ENCODE measurements at places on chromosomes 6 and 20. TPM values are rescaled to one million over a fixed set of nuclear protein-coding genes. Genes with fewer than 3 reads are reported as not detected.

- no peak for DNase-seq
- H3K27ac ChIP-seq = no peak overlapping the region
- no peak overlapping the region for H3K4me3 ChIP-seq
- no peaks in the 10 kb centered on the region for H3K36me3 ChIP-seq
- H3K4me1 ChIP-seq = no peaks in the 10 kb centered on the region
Measured at GRCh38 chr6:73382462-73383113, 12.0 kb upstream of the DDX43 start.

- no peak overlapping the region for H3K4me3 ChIP-seq
- DNase-seq = peak; percentile 55
- no peak overlapping the region for H3K27ac ChIP-seq
- no peaks in the 10 kb centered on the region for H3K27me3 ChIP-seq
Measured at GRCh38 chr6:13307508-13307995, 20.8 kb downstream of the TBC1D7 start.

DNA sequence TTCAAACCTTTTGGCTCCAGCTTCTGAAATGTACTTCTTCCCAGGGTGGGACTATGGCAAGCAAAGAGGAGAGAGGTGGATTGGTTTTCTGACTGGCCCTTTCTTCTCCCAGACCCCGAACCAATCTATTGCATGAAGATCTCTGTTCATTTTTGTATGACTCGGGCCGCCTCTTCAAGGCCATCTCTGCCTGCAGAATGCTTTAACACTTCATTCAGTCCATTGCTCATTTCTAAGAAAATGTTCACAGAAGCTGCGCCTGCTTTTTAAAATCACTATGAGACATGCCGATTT lies 1.6 kb downstream of the VGLL2 start:
- no peaks in the 10 kb centered on the region for H3K27me3 ChIP-seq
- DNase-seq = no peak
- no peaks in the 10 kb centered on the region for H3K36me3 ChIP-seq
- no peaks in the 10 kb centered on the region for H3K4me1 ChIP-seq

The SEMG1 gene
- total RNA-seq = not detected

The LIN28B gene
- total RNA-seq = not detected
